ENCODE measurements at places on chromosomes 3 and 15.

- DNase-seq = no peak
These were observed 14.5 kb upstream of the ABTB1 start for GRCh38 chr3:127658234-127658633.

GRCh38 chr15:78955355-78955754 is 10.5 kb upstream of the CTSH start:
- DNase-seq = no peak

GRCh38 chr3:66577426-66578203 is 76.8 kb upstream of the LRIG1 start:
- DNase-seq = no peak

DNA sequence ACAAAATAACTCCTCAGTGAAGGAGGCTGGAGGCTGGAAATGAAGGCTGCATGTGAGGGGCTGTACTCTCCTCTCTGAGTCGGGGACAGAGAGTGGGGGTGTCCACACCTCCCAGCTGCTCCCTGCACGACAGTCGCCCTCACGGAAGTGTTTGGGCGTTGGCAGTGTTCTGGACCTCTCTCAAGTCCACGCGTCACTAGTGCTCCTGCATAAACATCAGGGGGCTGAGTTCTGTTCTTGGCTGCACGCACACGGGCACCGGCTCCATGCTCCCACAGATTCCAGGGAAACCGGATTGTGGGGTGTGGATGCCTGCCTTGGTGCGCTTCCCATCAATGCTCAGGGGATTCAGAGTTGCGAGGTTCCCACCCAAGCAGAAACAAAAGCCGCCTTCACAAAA is 7.4 kb downstream of the RASGRF1 start:
- DNase-seq = no peak

DNA sequence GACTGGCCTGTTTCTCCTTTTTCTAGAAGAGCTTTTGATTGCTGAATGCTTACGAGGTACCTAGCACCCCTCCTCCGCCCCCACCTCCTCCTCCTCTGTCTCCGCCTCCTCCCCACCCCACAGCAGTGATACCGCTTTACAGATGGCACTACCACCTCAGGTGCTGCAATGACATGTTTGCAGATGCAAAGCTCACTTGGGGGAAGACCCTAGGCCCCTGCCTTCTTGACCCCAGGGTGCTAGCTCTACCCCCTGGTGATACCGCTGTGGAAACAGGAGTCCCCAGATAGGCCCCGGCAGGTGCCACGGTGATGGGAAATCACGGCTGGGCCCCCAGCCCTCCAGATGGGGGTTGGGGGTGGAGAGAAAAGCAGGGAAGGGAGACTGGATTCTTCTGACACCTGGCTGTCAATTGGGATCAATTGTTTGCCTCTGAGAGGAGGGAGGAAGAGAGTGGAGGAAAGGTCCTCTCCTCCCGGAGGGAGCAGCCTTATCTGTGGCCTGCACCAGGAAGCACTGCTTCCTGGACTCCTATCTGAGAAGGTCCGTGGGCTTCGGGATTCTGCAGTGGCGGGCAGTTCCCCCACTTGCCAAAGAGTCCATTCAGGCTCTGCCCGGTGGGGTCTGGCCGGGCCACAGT is 37.6 kb downstream of the DNASE1L3 start:
- DNase-seq = no peak

GRCh38 chr3:109819734-109820133 is 482.4 kb upstream of the DPPA4 start:
- no peak for DNase-seq

DNA sequence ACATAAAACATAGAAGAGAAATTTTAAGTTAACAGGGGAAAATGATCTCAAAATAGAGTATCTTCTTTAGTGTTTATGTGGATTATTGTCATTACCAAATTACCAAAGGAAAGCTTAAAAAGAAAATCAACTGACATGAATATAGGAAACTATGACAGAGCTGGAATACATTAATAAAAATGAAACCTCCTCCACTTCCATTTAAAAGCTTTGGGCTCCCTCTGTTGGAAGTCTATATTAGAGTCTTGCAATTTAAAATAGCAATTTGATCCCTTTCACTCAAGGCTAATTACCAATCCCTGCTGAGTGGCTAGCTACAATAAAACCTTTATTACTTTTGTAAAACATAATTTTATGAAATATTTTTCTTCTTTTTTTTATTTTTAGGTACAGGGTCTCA is 61.4 kb upstream of the IMPG2 start:
- DNase-seq = peak; percentile 29

DNA sequence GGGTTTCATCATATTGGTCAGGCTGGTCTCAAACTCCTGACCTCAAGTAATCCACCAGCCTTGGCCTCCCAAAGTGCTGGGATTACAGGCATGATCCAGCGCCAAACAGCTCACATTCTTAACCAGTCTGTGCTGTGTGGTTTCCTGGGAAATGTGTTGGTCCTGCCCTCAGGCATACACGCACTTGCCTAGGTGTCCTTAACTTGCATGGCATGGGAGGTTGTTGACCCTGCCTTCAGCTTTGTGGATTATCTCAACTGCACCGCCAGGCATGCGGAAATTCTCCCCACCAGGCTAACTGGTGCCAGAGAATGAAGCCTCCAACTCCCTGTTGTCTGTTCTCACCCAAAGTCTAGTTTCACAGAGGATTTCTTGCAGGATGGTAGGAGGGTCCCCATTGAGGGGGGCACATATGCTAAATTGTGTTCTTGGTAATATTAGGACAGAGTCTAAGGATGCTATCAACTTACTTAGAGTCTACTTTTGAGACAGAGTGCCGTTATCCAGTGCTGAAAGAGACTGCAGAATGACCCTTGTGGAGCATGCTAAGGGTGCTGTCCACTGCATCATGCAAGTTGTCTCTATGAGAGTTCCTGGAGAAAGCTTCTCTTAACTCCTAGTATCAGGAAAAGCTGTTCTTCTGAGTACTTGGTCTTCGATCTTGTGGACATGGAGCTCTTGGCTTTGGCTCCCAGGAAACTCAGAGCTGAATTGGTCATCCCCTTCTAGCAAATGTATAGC is 61.6 kb upstream of the EIF1B start:
- DNase-seq = no peak

GRCh38 chr15:70121624-70122302 is 24.0 kb upstream of the TLE3 start:
- DNase-seq = no peak

- DNase-seq = no peak
These were observed 58.1 kb downstream of the ABHD2 start for GRCh38 chr15:89146366-89146765.

DNA sequence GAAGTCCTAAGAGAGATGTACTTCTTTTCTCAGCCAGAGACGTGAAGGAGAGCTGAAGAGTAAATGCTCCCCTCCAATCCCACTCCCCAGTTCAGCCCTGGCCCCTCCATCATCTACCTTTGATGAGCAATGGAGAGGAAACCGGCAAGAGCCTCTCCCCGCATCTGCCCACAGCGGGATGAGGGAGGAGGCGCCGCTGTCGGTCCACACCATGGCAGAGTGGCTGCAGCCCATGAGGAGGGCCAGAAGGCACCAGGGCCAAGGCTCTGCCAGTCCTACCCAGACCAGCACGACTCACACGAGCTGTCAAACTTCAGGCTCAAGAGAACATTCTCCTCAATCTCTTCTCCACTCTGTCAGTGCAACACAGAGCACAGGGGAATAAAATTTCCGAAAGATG is 129.8 kb downstream of the OSBPL10 start:
- DNase-seq = no peak

DNA sequence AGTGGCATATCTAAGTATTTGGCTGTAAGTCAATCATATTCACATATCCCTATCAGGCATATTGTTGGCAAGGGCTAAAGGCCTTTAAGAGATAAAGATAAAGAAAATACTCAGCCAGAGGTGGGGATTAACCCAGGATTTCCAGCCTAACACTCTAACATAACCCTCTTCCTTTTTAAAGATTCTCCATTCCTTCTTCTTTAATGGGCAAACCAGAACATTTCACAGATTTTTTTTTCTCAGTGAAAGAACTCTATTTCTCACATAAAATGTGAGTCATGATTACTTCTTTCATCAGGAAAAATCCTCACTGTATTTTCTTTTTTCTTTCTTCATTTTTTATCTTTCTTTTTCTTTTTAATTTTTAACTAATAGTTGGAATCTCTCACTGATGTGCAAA is 200.4 kb downstream of the NR1D2 start:
- peak; percentile 4 for DNase-seq

GRCh38 chr3:112446343-112446742 is 52.9 kb downstream of the BTLA start:
- DNase-seq = no peak

DNA sequence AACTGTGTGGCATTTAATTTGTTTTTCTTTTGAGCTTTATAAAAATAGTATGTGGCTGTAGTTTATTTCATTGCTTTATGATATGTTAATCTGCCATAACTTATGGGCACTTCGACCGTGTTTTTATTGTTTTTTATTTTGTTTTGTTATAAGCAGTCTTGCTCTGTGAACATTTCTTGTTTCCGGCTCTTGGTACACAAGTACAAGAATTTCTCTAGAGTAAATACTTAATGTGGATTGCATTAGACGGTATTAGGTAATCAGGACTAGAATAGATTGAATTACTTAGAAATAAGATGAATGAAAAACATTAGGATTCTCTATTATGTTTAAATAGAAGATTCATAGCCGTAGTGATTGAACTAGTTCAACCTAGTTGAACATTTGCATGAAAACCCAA is 2.1 kb downstream of the ZFAND6 start:
- no peak for DNase-seq

GRCh38 chr15:71261909-71262308 is 146.6 kb downstream of the THSD4 start:
- no peak for DNase-seq

DNA sequence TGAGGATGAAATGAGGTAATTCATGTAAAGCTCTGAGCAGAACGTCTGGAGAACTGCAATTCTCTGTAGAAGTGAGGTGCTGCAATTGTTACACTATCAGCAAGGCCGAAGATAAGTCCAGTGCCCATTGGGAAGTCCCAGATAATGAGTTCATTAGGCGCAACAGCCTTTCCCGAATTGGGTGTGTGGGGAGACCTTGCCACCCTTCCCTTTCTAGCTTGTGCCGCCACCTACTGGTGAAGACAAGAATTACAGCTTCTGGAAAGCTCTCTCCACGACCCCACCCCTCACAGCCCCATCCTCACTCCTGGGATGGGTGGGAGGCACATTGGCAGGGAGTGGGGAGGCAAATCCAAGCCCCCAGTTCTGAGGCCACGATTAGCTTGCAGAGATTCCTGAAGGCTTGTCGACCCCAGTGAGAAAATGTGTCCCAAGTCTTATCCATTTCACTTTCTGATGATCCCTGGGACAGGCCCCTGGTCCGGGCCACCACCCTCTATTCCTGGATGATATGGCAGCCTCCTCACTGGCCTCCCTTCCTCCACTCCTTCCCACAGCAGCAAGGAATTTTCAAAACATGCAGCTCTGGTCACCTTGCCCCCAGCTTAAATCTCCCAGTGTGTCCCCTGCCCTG is 36.4 kb downstream of the FAM3D start:
- DNase-seq = peak; percentile 10

DNA sequence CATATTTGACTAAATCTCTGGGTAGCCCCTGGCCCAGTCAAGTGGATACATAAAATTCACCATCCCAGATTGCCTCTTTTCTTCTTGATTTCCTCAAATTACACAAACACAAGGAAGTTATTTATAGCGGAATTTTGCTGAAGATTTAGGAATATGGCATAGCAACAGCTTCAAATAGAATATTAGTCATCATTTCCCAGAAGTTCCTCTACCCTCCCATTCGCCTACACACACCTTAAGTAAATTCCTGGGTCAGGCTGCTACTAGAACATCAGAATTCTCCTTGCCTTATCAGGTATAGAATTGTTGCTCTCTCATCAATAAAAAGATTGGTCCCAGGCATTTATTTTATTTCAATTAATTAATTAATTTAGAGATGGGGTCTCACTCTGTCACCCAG is 31.6 kb downstream of the MESD start:
- no peak for DNase-seq
